ENCODE measurements at places on chromosomes 11 and 22.

DNA sequence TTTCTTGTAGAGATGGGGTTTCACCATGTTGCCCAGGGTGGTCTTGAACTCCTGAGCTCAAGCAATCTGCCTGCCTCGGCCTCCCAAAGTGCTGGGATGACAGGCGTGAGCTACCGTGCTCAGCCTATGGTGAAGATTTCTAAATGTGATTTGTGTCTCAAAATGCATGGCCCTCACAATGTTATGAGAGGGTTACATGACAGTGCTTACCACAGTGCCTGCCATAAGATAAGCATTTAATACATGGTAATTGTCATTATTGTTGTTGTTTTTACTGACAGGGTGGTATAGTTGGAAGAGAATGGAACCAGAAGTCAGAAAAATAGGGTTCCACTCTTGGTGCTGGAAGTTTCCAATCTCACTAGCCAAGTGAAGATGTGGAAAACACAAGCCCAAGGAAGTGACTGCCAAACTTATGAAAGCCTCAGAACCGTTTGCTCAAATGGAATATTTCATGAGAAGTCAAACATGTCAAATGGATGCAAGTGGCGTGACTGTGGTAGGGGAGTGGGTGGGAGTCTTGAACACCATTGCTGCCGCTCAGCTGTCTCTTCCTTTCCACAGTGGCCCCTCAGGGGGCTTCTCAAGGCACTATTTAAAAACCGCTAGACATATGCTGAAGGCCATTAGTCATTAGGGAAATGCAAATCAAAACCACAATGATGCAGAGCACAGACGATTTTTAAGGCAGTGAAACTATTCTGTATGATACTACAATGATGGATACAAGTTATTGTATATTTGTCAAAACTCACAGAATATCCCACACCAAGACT is 29.1 kb upstream of the LMO2 start:
- no peak for DNase-seq

GRCh38 chr11:5504403-5504921 is 5.3 kb downstream of the UBQLN3 start:
- DNase-seq: no peak

DNA sequence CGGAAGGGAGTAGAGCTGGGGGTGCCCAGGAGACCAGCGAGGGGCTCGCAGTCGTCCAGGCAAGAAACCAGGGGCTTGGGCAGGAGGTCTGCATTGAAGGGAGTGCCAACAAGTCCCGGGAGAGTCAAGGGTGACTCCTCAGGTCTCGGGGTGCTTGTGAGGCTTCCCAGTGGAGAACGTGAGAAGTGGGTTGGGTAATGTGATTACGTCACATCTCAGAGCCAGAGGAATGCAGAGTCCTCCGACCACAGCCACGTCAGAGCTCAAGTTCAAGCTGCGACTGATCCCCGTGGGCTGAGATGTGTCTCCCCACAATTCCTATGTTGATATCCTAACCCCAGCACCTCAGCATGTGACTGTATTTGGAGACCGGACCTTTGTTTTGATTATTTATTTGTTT is 89.7 kb upstream of the SHANK2 start:
- DNase-seq: no peak

DNA sequence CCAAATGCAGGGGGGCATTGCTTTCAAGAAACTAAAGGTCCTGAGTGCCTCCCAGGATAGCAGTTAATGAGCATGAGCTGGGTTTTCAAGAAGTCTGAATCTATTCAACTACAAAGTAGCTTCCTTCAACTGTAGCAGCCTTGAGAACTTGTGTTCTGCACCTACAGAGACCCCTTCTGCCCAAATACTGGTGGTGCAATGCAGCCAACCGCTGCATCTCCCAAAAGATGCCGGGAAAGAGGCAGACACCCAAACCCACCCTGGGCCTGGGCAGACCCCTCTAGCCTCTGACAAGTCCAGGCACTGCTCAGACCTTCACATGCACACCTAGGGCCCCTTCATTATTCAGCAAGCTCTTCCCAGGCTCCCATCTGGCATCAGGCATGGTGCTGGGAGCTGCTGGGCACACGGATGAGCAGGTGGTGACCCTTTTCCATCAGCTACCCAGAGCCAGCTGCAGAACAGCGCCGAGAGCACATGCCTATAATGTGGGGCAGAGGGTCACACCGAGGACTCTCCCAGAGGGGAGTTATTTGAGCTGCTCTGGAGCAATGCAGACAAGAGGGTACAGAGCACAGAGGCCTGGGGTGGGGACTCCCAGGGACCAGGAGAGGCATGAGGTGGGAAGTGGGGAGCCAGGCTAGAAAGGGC is 44.9 kb upstream of the ETS1 start:
- peak; percentile 70 for DNase-seq

DNA sequence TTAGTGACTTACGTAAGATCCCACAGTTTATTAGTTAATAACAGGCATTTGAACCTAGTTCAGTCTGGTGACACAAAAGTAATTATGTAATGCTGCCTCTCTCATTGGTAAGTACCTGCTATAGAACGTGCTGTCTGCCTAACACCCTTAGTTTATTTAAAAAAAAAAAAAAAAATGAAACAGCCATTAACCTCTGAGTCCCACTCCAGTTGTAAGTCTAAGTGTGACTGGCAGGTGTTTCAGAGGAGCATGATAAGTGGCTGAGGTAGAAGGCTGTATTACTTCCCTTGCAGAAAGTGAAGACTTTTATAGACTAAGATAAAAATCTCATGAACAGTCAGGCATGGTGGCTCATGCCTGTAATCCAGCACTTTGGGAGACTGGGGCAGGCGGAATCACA is 140.5 kb downstream of the TRIM44 start:
- no peak for DNase-seq

GRCh38 chr11:111925953-111926352 is 7.2 kb downstream of the C11orf52 start:
- no peak for DNase-seq

DNA sequence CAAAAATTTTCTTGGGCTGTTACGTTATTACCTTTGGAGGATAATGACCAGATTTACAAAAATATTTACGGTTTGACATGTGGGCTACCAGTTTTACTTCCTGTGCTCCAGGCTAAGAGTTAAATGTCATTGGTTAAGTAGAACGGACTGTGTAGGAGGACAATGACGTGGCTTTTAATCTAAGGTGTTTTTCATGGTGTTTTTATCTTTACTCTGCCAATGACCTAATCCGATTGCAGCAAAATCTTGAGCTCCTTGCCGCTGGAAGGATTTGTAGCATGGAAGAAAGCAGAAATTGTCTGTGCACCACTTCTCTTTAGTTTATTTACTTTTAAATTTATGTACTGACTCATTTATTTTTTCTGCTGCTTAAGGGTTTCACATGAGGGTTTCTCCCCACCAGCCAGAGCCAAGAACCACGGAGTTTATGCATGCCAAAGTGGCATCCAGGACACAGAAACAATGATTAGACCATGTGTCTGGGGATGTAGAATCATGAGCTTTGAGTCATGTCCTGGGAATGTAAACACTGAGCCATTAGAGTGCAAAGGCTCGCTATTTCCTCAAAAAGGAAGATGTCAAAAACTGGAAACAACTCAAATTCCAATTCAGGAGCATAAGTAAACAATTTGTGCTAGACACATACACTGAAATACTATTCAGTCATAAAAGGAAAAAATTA is 1.9 kb upstream of the CARD16 start:
- no peak for DNase-seq

GRCh38 chr11:79331203-79331901 is 109.5 kb downstream of the TENM4 start:
- DNase-seq: no peak

DNA sequence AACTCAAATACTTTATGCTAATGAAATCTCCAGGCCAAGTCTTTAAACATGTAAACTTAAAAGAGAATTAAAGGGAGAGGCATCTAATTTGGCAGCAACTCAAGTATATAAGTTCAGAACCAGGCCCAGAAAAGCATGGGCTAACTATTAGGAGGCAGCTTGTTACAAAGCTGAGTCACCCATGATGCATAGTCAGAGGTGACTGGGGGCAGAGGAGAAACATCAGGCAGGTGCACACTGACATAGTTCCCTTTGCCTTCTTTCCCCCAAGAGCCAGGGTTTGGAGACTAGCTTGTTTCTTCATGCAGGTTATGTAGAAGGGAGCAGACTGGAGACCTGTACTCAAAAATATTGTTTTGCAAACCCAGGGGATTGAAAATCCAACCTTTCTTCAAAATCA is 619.0 kb downstream of the SOX6 start:
- no peak for DNase-seq
